ENCODE measurements at places on chromosomes 11 and 22. TPM values are rescaled to one million over a fixed set of nuclear protein-coding genes. Genes with fewer than 3 reads are reported as not detected.
A peak's percentile ranks its signal among the peaks of the same experiment; 100 is the strongest.

GRCh38 chr22:25545672-25546071 lies 18.8 kb upstream of the GRK3 start:
- DNase-seq = no peak

- DNase-seq = peak; percentile 88
Measured at GRCh38 chr11:833114-833791, 501 bp downstream of the CD151 start.

Gene KRTAP5-9
- total RNA-seq = not detected

DNA sequence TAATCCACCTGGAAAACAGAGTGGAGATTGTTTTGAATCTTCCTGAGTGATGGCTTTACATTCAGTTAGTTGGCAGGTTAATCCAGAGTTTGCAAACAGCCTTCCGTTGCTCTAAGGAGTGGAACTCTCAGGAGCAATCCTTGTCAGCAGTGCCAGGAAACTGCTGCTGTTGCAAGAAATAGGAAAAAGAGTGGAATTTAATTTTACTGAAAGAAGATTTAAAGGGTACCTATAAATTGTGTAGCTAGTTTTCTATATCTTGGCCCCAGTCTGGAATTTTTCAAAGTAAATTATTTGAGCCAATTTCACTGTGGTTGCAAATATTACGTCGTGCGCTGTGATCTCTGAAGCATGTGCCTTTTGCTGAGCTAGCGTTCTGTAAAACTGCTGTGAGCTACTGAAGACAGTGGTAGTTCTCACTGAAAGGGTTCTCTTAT lies 55.5 kb upstream of the SLC5A12 start:
- DNase-seq = no peak

Gene APOA1
- 73.6 TPM for total RNA-seq

DNA sequence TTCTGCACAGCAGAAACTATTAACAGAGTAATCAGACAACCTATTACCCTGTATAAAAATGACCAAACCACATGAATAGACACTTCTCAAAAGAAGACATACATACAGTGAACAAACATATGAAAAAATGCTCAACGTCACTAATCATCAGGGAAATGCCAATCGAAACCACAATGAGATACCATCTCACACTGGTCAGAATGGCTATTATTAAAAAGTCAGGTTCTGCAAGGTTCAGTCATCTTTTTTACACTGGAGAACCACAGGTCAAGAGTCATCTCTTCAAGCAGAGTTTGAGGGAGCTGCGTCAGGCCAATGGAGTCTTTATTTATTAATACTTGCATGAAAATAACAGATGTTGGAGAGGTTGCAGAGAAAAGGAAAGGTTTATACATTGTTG lies 40.4 kb downstream of the RCN1 start:
- no peak for DNase-seq

GRCh38 chr11:2933375-2934020 lies 4.3 kb upstream of the PHLDA2 start:
- DNase-seq = peak; percentile 72

Gene NNMT
- 442 TPM for total RNA-seq

DNA sequence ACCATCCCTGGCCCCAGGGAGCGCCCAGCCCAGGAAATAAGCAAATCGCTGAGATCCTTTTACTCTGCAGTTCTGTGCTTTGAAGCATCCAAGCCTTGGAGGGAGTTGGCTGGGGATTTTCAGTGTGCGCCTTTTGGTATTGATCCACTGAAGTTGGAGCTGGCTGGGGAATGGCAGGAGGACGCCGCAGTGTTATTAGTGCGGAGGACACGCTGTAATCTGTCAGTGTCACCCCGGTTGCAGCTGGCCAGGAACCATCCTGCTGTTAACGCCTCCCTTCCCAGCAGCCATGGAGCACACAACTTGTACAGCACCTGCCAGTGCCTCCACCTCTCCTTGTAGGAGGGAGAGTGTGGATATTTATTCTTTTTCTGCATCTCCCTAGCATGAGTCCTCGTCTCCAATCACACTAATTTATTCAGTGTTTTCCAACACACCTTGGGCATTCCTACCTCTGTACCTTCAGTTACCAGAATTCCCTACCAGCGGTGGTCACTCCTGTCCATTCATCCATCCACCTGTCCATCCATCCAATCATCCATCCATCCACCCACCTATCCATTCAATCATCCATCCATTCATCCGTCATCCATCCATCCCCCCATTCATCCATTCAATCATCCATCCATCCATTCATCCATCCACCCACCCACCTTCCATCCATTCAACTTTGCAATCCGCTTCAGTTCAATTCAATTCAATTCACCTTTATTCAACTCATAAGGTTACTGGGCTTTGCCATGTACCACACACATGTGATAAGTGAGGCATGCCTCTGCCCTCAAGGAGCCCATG lies 21.9 kb upstream of the EIF3D start:
- no peak for DNase-seq

Gene MICAL2
- 86.1 TPM for total RNA-seq

Gene OVOL1
- 120 TPM for total RNA-seq

Gene OR52K1
- total RNA-seq = not detected

Gene LRRC4C
- total RNA-seq = not detected

Gene BTG4
- not detected for total RNA-seq

Gene HTR3A
- not detected for total RNA-seq

GRCh38 chr11:117468888-117469287 lies 141.2 kb downstream of the CEP164 start:
- no peak for DNase-seq

DNA sequence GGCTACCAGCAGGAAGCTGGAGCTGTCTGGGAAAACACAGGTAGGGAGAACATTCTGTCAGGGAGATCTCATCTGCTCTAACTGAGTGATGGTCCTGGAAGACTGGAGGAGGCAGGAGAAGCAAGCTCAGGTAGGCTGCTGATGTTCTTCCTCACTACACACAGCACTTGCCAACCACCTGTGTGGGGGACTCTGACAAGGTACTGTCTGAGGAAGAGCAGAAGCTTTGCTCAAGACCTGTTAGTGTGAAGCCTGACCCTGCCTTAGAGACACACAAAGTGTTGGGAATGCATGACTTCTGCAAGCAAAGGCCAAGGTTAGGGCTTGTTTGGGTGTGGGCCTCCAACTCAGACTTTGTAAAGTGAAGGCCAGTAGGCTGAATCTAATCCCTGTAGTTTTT lies 46.5 kb downstream of the CHST1 start:
- no peak for DNase-seq

All from stomach (tissue), 19 donors.